Activated CD8-positive, alpha-beta memory T cell treated with anti-CD3 and anti-CD28 coated beads, Interleukin-2, amount 10 ng/mL, durations not matched to agents 7 days and 5 days (primary cell): ENCODE measurements at places on chromosomes 4 and X.

GRCh38 chr4:100289946-100290345 is 99.7 kb upstream of the DDIT4L start:
- no peaks in the 10 kb centered on the region for H3K36me3 ChIP-seq
- no peak overlapping the region for H3K27ac ChIP-seq
- peaks cover 4% of the 10 kb centered on the region for H3K27me3 ChIP-seq

- peaks cover 33% of the 10 kb centered on the region for H3K4me1 ChIP-seq
- H3K36me3 ChIP-seq, result peaks cover 20% of the 10 kb centered on the region
- DNase-seq, result no peak
- peak overlapping the region; percentile 46 for H3K27ac ChIP-seq
- H3K27me3 ChIP-seq, result no peaks in the 10 kb centered on the region
- no peak overlapping the region for H3K4me3 ChIP-seq
Observed at GRCh38 chrX:19563327-19563726, 48.0 kb upstream of the MAP3K15 start.

DNA sequence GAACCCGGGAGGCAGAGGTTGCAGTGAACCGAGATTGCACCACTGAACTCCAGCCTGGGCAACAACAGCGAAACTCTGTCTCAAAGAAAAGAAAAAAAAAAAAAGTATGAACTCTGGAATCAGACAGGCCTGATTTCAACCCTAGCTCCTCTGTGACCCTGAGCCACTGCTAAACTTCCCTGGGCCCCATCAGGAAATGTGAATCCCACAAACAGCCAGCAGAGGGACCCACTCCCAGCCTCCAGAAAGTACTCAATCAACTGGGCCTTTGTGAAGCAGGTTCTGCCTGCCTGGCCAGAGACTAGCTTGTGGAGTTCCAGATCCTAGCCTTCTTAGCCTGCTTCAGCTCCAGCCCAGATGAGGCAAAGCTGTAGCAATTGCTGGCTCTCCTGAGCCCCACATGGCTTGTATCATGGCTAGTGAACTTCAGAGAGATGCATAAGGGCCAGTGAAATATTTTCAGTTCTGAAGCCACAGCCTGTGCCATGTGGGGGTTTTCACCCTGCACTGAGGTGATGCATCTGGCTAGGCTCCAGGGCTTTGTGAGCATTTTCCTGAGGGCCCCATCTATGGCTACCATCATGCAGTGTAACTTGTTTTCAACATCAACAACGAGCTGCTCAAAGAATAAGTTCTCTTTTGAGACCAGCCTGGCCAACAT is 7.2 kb upstream of the IDS start:
- DNase-seq, result peak; percentile 70
- peak overlapping the region; percentile 85 for H3K27ac ChIP-seq
- no peak overlapping the region for H3K4me3 ChIP-seq
- peaks cover 6% of the 10 kb centered on the region for H3K36me3 ChIP-seq

DNA sequence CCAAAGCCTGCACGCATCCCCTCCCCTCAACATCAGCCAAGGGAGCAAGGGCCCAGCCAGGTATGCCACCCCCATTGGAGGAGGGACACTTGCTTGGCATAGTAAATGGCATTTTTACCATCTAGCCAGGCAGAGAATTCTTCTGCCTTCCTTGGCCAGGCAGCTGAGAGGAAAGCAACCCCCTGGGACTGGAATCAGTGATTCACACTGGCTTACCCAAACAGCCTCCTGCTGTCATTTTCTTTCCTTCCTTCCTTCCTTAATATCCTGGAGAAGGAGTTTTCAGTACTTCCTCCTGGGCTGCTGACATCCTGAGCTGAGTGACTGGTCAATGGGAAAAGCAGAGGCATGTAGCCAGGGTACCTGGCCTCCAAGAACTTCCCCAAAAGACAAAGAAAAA is 28.6 kb upstream of the KIAA1210 start:
- no peaks in the 10 kb centered on the region for H3K36me3 ChIP-seq
- peaks cover 12% of the 10 kb centered on the region for H3K27me3 ChIP-seq
- no peaks in the 10 kb centered on the region for H3K4me1 ChIP-seq
- H3K27ac ChIP-seq, result no peak overlapping the region
- H3K4me3 ChIP-seq, result no peak overlapping the region

- DNase-seq, result no peak
- no peaks in the 10 kb centered on the region for H3K36me3 ChIP-seq
- no peak overlapping the region for H3K4me3 ChIP-seq
- H3K27ac ChIP-seq, result no peak overlapping the region
- no peaks in the 10 kb centered on the region for H3K4me1 ChIP-seq
Observed at GRCh38 chr4:137572647-137573046, 40.4 kb upstream of the PCDH18 start.

- DNase-seq, result no peak
- no peaks in the 10 kb centered on the region for H3K4me1 ChIP-seq
- no peak overlapping the region for H3K4me3 ChIP-seq
- H3K36me3 ChIP-seq, result no peaks in the 10 kb centered on the region
Observed at GRCh38 chr4:82611527-82611926, 49.7 kb upstream of the TMEM150C start.

DNA sequence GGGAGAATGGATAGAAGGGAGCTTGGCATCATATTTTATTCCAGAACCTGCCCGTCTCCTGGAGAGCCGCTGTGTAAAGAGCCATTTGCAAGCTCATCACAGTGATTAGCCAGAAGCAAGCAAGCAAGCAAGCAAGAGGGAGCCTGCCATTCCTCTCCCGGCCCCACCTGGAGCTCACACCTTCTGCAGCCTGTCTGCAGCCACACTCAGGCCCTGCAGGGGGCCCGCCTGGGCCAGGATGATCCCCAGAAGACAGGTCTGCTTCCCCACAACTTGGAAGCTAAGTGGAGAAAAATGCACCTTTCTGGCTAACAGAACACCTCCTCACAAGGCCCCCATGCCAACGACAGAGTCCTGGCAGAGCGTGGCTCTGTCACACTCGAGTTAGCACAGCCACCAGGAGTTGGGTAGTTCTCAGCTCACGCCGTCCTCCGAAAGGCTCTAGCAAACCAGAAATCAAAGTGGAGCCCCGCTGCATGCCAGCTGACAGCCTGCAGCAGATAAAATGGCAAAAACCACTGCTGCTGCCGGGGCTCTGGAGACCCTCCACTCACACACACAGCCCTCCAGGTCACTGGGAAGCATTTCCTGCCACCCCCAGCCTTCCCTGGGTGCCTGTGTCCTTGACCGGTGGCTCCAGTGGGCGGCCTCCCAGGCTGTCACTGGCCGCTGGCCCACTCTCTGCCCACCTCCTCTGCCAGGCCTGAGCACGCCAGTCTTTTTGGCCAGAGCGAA is 54.9 kb downstream of the DCTD start:
- H3K4me3 ChIP-seq, result no peak overlapping the region
- H3K36me3 ChIP-seq, result no peaks in the 10 kb centered on the region
- no peaks in the 10 kb centered on the region for H3K4me1 ChIP-seq
- DNase-seq, result no peak
- H3K27ac ChIP-seq, result no peak overlapping the region
